ENCODE measurements at places on chromosomes 13 and 19.

GRCh38 chr13:84609716-84610115, 727.4 kb upstream of the SLITRK1 start:
- no peak for DNase-seq

- no peak for DNase-seq
Measured at GRCh38 chr19:18377026-18377425, 8.9 kb upstream of the GDF15 start.

DNA sequence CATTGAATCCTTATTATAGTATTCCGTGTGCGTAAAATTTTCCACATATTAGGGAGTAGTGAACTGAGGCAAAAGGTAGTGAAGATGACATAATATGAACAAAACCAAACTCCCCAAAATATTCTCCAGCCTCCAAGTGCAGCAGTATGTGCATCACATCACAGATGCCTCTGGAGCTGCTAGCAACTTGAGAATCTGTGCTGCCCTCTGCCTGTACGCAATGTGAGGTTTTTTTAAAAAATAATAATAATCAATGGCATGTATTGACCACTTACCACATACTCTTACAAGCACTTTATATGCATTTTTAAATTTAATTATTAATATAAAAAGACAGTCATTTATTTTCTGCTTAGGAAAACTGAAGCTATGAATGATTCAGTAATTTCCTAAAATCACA, 583.0 kb upstream of the SPRY2 start:
- DNase-seq: peak; percentile 15

DNA sequence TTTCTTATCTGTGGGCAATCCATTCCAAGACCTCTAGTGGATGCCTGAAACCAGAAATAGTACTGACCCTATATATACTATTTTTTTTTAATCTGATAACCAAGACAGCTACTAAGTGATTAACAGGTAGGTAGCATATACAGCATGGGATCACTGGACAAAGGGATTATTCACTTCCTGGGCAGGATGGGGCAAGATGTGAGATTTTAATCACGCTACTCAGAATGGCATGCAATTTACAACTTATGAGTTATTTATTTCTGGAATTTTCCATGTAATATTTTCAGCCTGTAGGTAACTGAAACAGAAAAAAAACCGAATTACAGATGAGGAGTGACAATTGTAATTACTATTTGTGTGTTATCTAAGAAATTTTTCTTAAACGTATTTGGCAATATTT, 41.2 kb downstream of the ZIC2 start:
- no peak for DNase-seq

DNA sequence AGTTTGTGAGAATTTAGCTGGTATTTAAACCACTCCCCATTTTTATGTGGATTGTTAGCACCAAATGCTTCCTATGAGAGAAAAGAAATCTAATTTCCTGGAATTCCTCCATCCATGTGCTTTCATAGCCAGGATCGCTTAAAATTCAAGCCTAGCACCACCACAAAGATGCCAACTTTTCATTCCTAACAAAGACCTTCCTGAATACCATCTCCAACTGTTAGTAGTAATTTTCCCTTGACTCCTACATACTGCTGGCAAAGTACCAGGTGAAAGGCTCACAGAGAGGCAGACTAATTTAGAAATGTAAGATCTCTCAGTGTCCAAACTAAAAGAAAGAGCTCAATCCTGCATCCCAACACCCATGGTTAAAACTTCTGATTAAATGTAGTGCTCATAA, 386.3 kb downstream of the KCTD12 start:
- peak; percentile 53 for DNase-seq

GRCh38 chr19:45646345-45646698, 7.1 kb upstream of the EML2 start:
- no peak for DNase-seq

DNA sequence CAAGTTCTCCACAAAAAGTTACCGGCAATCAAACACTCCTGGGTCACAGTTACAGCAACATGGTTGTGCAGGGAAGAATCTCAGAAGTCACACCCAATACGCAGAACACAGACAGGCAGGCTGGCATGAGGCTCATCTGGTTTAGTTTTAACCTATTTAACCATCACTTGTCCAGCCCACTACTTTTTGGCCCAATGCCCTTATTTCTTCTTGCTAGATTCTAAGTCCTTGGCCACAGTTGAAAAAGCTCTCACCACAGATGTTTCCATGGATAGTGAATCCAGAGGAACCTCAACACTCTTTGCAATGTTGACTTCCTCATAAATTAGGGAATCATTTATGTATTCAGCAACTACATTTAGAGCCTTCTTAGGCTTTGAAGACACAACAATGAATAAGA, 50.7 kb upstream of the FNDC3A start:
- DNase-seq: no peak

DNA sequence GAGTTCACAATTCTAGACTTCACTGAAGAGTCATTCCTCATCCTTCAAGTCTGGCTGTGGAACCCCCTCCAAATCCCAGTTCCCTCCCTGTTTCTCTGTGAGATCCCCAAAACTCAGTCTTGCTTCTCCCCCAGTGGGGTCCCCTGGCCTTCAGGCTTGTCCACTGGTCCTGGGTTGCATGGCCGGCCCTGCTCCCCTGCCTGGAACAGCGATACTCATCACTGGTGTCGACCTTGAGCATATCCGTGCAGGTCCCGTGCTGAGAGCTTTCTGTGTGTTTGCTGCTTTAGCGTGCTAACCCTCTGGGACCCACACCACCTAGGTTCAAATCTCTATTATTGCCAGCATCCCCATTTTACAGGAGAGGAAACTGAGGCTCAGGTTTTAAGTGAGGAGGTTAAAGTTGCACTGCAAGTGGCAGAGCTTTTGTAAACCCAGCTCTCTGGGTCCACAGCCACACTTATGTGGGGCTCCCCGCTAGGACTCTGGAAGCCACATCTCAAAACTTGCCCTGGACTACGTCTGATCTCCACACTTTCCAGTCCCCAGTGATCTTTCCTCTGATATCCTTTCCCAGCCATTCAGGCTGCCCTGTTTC, 15.5 kb downstream of the LIPE start:
- DNase-seq: no peak

DNA sequence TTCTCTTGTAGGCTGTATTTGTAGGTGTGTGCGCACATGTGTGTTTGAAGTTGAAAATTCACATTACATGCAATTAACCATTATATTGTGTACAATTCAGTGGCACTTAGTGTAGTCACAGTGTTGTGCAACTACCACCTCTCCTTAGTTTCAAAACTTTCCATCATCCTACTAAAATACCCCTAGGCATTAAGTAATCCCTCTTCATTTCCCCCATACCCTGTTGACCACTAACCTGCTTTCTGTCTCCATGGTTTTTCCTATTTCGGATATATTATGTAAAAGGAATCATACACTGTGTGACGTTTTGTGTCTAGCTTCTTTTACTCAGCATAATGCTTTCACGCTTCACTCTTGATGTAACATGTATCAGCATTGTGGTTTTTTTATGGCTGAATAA, 16.1 kb downstream of the LSM14A start:
- no peak for DNase-seq

DNA sequence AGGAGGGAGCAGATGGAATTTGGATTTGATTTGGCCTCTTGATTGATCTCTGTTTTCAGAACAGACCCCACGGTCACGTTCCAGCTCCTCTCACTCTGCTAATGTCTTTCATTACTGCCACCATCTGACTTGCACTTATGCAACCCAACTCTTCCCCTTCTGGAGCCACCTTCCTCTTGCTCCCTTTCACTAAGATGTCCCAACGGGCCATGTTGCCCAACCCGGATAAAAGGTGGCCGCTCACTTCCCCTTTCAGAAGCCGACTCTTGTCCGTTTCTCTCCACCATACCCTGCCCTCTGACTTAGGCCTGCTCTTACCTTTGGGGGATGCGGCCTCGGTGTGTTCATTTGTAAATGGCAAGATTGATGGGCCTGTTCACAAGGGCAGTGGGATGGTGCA, 27.4 kb upstream of the CYP4F8 start:
- DNase-seq: peak; percentile 38

GRCh38 chr19:49573009-49573408, 7.3 kb downstream of the NOSIP start:
- DNase-seq: no peak

DNA sequence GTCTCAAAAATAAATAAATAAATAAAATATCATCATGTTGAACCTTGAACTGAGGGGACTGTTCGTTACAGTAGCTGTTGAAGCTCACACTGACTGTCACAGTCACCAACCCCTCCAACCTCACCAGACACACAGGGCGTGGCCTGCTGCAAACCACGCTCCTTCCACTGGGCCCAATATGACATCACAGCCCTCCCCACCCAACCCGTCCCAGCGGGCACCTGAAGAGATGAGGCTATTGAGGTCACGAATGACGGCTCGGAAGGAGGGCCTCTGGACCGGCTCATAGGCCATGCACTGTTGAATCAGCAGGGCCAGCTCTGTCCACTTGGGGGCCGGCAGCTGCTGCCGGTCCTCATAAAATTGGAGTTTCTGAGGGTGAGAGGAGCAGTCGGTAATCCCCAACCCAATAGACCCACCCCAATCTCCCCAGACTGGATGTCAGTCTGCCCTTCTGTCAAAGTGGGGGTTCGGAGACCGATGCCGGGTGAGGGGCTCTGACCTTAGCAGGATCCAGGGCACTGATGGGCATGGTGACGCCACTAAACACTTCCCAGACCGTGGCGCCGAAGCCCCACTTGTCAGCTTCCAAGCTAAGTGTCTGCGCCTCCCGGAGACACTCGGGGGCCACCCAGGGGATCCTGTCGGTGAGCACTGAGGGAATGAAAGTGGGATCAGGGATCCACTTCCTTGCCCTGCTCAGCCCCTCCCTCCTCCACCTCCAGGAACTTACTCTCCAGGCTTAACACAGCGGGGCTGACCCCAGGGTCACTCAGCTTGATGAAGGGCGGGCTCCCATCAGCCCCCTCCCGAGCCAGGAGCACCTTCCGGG, 13.2 kb downstream of the JAK3 start:
- DNase-seq: no peak

- no peak for DNase-seq
Measured at GRCh38 chr13:112908342-112908741, 60.7 kb upstream of the MCF2L start.

- DNase-seq: no peak
Measured at GRCh38 chr19:44813070-44813840, 4.4 kb downstream of the BCAM start.

DNA sequence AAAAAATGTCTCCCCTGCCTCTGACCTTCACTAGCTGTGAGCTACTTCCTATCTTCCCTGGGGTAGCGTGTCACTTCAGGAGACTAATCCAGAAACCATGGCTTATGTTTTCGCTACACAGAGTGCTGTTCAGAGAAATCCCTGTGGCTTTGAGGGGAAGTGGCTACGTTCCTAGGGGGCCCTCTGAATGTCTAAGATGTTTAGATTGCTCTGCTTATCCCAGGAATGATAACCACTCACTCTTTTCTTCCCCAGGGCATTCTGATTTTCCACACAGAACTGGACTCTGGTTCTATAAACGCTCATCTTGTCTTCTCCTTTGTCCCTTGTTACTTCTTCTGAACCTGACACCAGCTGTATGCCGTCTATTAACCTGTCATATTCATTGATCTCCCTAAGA, 572.5 kb downstream of the OLFM4 start:
- no peak for DNase-seq

GRCh38 chr13:67147342-67148133, 82.6 kb downstream of the PCDH9 start:
- DNase-seq: no peak

DNA sequence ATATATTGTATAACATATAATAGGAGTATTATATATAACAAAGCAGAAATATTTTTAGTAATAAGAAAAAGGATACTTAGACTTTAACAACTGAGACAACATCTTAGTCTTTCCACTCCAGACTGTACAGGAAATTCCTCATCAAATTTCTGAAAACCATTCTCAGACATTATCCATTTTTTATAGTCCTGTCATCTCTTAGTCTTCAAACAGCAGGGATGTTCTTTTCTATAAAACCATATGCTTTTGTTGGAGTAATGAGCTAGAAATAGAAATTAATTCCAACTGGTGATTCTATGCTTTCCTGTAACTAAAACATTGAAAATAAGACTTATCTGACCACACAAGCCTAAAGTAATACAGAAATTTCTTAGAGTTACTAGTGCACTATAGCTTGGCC, 82.2 kb upstream of the CSNK1A1L start:
- no peak for DNase-seq

DNA sequence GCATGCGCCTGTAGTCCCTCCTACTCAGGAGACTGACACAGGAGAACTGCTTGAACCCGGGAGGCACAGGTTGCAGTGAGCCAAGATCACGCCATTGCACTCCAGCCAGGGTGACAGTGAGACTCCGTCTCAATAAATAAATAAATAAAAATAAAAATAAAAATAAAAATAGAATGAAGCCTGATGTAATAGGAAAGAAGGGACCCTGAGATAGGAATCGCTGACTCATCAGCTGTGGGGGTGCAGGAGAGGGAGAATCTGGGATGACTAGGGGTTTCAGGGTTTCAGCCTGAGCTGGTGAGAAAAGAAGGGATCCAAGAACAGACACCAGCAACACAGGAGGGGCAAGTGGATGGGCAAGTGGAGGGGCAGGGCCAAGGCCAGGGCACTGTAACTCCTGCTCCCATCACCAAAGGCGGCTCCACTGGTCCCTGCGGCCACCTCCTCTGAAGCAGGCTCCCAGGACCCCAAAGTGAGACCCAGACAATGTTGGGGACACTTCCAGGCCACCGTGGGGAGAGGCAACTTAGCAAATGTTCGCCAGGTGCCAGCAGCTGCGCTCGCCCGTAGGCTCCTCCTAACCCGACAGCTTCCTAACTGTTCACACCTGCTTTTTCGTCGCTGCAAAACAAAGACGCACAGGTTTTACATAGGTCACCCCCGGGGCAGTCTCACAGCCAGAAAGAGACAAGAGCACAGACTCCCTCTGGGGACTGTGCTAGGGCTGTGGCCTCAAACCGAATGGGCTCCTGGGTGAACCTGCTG, 1.2 kb downstream of the HAUS8 start:
- no peak for DNase-seq

DNA sequence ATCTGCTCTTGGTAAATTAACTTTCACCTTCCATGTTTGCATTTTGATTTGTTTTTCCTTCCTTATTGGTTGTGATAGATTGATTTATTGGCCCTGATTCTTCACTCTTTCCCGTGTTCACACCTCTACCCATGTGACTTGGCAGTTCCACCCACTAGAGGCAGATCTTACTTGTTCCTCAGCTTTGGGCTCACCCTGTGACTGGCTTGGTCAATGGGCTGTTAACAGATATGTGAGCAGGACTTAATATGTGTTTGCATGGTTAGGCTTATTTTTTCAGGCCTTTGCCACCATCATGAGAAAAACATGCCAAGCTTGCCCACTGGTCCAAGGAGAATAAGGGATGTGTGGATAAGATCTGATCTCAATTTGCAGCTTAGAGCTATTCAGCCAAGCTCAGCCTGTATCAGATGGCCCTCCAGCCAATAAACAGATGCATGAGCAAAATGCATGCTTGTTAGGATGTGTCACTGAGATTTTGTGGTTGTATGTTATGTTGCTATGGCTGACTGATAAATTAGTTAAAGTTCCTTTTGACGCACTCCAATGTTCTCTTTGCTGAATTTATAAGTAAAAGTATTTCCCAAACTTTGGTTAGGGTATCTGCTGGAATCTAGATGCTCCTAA, 48.0 kb downstream of the RGCC start:
- DNase-seq: no peak
